ENCODE measurements at places on chromosomes 2 and 18.

DNA sequence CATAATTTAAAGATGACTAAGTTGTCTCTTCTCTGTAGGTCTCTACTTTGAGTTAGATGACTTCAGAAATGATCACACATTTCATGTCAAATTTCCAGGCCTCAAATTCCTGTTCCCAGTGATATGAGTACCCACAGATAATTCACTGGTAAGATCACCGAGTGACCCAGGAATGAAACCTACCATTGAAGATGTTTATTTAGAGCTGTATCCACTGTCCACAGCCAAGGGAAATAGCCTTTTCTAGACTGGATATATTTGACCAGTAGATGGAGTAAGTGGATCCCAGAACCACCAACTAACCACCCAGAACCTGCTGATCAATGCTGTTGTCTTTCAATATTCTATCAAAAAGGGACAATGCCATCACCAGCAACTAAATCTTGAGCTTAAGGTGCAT, 238.8 kb downstream of the SLC8A1 start:
- DNase-seq: peak; percentile 69

- DNase-seq: no peak
These were observed 30.1 kb upstream of the MBOAT2 start for GRCh38 chr2:9033385-9034168.

GRCh38 chr2:237322564-237322963, 91.4 kb downstream of the COL6A3 start:
- no peak for DNase-seq

- no peak for DNase-seq
These were observed 637.7 kb upstream of the ID2 start for GRCh38 chr2:8044046-8044594.

- no peak for DNase-seq
These were observed 417.7 kb upstream of the SALL3 start for GRCh38 chr18:78561757-78562510.

DNA sequence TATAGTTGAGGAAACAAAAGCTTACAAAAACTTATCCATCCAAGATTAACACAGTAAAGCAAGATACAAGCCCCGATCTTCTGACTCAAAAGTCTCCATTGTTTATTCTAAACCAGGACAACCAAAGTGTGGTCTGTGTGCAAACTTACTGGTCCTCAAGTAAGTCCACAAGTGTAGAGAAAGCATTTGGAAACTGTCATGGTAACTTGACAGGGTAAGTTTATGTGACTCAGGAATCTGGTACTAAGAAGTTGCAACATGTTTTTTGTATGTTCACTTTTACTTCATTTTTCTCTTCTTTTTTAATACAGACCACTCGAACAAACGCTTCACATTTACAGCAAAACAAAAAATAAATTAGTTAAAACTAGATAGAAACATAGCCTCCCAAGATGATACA, 9.4 kb downstream of the MBD2 start:
- DNase-seq: peak; percentile 6

Measured in brain microvascular endothelial cell (primary cell).